Hepatic stellate cell (primary cell): ENCODE measurements at places on chromosomes 12 and 14.

DNA sequence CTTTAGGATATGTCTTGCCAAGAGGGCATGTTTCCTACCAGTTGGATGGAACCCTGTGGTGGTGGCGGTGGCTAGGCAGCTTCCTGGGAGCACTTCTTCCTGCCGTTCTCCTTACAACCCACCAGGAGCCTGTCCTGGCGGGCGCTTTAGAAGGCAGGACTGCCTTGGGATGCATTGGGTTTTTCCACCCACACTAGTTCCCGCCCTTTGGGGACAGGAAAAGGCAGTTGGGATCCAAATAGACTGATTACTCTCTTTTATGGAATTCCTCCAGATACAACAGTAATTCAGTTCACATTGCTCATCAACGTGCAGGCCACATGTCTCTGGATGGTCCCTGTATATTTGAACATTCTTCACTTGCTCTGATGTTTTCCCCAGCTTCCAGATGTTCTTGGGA, 305.7 kb upstream of the SSTR1 start:
- peak; percentile 57 for DNase-seq

DNA sequence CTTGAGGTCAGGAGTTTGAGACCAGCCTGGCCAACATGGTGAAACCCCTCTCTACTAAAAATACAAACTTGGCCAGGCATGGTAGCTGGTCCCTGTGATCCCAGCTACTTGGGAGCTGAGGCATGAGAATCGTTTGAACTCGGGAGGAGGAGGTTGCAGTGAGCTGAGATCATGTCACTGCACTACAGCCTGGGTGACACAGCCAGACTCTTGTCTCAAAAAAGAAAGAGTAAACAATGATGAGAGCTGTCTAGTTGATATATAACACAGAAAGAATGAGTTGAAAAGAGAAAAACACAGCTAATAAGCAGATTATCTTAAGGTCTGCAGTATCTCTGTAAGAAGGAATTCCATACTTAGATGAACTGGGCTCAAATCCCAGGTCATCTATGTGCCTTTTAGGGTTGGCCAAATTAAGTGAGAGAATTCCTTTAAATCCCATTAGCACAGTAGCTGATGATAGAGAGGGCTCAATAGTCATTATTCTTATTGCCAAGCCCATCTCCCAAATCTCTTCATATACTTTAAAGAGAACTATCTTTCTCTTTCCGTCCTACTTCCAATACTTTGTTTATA, 31.1 kb upstream of the STRAP start:
- DNase-seq = no peak

DNA sequence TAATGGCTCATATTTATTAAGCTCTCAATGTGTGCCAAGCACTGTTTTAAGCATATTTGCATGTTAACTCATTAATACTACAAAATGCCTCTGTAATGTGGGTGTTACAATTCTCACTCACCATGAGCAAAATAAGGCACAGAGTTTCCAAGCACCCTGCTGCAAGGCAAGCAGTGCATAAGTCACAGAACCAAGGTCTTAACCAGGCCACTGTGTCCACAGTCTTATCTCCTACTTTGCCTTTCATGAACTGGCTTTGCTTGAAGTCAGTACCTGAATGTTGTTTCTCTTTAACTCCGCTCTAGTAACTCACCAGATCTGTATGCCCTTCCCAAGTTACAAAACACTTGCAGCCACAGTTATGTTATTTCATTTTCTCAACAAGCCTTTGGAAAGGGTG, 1372.7 kb downstream of the AACS start:
- no peak for DNase-seq

GRCh38 chr12:5348491-5348890, 83.4 kb upstream of the NTF3 start:
- no peak for DNase-seq

DNA sequence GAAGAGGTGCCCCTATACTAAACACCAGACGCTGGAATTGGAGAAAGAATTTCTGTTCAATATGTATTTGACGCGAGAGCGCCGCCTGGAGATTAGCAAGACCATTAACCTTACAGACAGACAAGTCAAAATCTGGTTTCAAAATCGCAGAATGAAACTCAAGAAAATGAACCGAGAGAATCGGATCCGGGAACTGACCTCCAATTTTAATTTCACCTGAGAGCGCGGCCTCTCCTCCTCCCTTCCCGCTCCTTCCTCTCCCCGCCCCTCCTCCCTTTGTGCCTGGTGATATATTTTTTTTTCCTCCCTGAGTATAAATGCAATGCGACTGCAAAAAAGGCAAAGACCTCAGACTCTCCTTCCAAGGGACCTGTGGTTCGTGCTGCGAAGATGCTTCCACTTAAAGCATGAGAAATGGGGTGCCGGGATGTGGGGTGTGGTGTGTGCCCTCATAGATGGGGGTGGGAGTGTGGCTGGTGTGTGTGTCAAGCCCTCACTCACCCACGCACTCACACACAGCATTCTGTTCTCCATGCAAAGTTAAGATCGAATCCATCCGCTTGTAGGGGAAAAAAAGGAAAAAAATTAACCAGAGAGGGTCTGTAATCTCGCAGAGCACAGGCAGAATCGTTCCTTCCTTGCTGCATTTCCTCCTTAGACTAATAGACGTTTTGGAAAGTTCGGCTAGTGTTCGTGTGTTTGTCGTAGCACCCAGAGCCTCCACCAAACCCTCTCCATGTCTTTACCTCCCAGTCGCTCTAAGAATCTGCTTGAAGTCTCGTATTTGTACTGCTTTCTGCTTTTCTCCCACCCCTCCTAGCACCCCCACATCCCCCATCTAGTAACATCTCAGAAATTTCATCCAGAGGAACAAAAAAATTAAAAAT, 4.5 kb downstream of the HOXC10 start:
- DNase-seq = no peak

- DNase-seq = no peak
Measured at GRCh38 chr14:24274101-24274543, 2.7 kb upstream of the RABGGTA start.

DNA sequence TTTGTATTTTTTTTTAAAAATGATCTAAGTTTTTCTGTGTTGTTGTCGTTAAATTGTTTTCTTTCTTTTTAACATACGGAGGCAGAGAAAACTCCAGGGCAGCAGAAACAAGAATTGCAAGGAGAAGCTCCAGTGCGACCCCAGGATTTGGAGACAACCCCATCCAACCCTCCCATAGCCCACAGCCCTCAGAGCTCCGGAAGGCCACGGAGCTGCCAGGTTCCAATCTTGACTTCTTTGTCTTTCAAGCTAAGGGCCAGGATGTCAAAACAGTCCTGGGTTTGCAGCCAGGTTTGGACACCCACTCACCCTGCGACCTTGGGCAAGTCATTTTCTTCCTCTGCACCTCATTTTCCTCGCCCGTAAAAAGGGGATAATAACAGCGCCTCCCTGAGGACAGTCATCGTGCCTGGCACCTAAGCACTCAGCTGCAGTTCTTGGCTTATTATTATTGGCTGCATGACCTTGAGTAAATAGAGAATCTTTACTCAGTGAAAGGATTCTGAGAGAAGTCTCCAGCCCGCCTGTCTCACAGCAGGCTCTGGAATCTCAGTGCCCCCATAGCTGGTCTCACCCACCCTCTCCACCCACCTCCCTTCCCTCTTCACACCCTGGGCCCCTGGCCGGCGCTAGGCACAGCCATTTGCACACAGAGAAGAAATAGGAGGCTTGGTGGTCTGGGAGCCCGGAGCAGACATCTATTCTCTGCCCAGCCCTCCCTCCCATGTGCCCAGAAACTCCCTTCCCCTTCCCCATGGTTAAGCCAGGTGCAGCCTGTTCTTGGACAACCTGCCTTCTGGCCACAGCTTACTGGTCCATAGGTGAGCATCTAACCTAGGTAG, 79.4 kb upstream of the BCL11B start:
- DNase-seq = no peak

GRCh38 chr14:57085801-57086200, 182.9 kb downstream of the EXOC5 start:
- DNase-seq = no peak

DNA sequence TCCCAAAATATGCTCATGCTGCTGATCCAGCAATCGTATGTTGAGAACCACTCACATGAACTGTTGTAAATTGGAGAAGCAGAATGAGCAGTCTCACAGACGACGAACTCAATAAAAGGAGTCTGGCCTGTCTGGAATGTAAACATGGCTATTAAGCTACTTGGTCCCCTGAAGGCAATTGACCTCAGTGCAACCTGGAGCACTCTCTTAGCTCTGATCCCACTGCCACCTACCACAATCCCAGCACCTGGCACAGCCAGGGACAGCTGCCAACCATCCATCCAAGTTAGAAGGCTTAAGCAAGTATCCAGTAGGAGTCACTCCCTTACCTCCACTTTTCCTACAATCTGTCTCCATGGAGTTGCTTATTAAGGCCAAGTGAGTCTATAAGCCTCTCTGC, 406.9 kb upstream of the CLEC14A start:
- no peak for DNase-seq

GRCh38 chr14:74140374-74140850, 55.7 kb downstream of the LIN52 start:
- DNase-seq = no peak

DNA sequence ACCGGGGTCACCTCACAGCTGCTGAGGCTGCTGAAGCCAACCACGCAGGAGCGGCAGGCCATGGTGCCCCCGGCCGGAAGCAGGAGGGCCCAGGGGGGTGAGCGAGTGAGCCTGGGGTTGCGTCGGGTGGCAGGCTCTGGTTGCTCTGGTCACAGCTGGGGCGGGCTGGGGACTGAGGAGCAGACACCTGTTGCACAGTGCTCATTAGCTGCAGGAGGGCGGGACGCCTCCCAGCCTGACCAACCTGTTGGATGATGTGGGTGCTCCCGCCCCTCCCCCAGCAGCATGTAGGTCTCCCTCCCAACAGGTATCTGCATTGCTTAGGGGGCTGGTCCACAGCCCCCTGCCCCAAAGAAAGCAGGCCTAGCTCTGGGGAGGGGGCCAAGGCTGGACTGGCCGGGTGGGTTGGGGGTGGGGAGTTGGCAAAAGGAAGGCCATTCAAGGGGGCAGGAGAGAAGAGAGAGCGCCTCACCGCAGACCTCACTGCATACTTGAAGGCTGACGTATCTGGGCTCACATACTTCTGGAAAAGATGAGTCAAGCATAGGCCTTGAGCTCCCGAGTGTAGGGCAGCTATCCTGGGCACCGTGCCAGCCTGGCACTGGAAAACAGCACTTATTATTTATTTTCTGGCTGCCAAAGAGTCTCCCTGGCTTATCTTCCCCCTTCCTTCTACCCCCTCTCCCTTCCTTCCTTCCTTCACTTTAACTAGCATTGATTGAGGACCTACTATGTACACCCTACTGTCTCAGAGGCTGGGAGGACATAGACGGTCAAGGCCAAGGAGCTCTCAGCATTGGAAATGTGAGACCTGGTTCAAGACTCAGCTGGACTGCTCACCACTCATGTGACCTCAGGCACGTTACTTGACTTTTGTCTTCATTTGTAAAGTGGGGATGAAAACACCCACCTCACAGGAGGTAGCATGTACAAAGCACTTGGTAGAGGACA, at the start of gene KRT80:
KRT80 (minus strand) TSS at position 174 of the 951 bp plus-strand sequence; CDS start at position 62, 112 bp downstream.
- DNase-seq = peak; percentile 99

GRCh38 chr12:128976120-128976738, 123.0 kb downstream of the GLT1D1 start:
- no peak for DNase-seq
